ENCODE measurements at places on chromosomes 3 and 15.

GRCh38 chr3:101278727-101279126 is 41.6 kb downstream of the IMPG2 start:
- DNase-seq: no peak

DNA sequence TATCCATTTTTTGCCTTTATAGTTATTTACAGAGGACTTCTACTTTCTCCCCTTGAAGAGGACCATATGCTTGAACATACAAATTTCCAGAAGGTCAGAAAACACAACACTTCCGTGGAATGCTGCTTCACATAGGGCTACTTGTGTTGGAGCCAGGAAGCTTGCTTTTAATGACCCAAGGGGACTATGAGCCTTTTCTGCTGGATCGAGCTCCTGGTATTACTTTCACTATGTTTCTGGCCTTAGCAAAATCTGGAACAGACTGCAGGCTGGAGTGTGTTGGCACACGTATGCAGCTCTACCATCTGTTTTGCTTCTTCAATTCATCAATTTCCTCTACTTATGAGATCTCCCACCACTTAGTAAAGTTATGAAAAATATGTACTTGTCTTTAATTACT is 69.3 kb upstream of the CBLB start:
- DNase-seq: no peak

DNA sequence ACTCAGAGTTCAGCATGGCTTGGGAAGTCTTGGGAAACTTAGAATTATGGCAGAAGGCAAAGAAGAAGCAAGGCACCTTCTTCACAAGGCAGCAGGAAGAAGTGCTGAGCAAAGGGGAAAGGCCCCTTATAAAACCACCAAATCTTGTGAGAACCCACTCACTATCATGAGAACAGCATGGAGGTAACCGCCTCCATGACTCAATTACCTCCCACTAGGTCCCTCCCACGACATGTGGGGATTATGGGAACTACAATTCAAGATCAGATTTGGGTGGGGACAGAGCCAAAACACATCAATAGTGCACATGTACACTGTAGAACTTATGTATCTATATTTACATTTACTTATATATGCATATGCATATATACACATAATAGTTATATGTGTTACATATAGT is 565.3 kb upstream of the NR2F2 start:
- DNase-seq: no peak

DNA sequence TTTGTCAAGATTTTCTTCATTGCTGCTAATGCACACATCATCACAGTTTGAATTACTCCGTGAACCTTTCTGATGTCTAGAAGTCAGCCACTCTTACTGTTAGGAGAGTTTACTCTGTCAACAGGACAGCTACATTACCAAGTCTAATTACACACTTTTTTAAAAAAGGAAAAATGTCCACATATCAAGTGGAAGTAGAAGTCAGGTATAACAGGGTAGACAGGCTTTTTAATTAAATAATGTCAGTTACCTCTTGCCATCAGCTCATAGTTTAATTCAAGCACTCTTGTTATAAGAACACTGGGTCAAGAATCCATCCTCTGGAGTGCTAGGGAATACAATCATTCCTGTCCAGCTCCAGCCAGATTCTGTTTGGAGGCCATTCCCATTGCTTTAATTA is 232.8 kb downstream of the TAFA4 start:
- no peak for DNase-seq
